Dermis lymphatic vessel endothelial cell (primary cell): ENCODE measurements at places on chromosomes 13 and 19. TPM values are rescaled to one million over a fixed set of nuclear protein-coding genes. Genes with fewer than 3 reads are reported as not detected.

The GEMIN7 gene
- total RNA-seq, result 12.2 and 17.6 TPM in 2 replicates

The SACS gene
- 28.0 and 40.1 TPM in 2 replicates for total RNA-seq

The HNRNPM gene
- total RNA-seq, result 52.8 and 63.1 TPM in 2 replicates

The CD209 gene
- 0.11 and 0.26 TPM in 2 replicates for total RNA-seq

The DAZAP1 gene
- total RNA-seq, result 56.1 and 65.0 TPM in 2 replicates

The CEACAM3 gene
- not detected in 2 replicates for total RNA-seq

The FXYD1 gene
- total RNA-seq, result not detected in 2 replicates

The ATP8B3 gene
- total RNA-seq, result 0.43 and 0.52 TPM in 2 replicates

The ODAD3 gene
- total RNA-seq, result under 0.01 and 0.09 TPM in 2 replicates

The HSPB6 gene
- total RNA-seq, result 0.09 and 0.11 TPM in 2 replicates

The CEACAM7 gene
- 0.33 and 1.9 TPM in 2 replicates for total RNA-seq

The CLN5 gene
- total RNA-seq, result 37.0 and 46.8 TPM in 2 replicates

The CASP14 gene
- total RNA-seq, result not detected in 2 replicates

The COMP gene
- under 0.01 TPM in 1 of 2 replicates, not detected in the other for total RNA-seq

The SRRM5 gene
- total RNA-seq, result under 0.01 TPM in 1 of 2 replicates, not detected in the other

The LYPD5 gene
- total RNA-seq, result 0.22 and 0.43 TPM in 2 replicates

The FBXO27 gene
- 0.52 and 0.76 TPM in 2 replicates for total RNA-seq

The ZNF556 gene
- not detected in 2 replicates for total RNA-seq

The ACER1 gene
- total RNA-seq, result not detected in 2 replicates

The HSPH1 gene
- 32.3 and 41.4 TPM in 2 replicates for total RNA-seq

The MRPL54 gene
- 43.0 and 53.9 TPM in 2 replicates for total RNA-seq

The KCNC3 gene
- 0.33 and 0.43 TPM in 2 replicates for total RNA-seq

The MAP3K10 gene
- total RNA-seq, result 3.7 and 5.5 TPM in 2 replicates

The TBXA2R gene
- total RNA-seq, result 1.8 and 2.6 TPM in 2 replicates

The GRIK5 gene
- total RNA-seq, result not detected in 2 replicates

The BCAM gene
- 16.8 and 21.2 TPM in 2 replicates for total RNA-seq

The CGB1 gene
- not detected in 2 replicates for total RNA-seq

The LINGO3 gene
- total RNA-seq, result not detected in 2 replicates

The FIZ1 gene
- total RNA-seq, result 2.2 and 2.7 TPM in 2 replicates

The AKAP8 gene
- total RNA-seq, result 15.6 and 18.5 TPM in 2 replicates

The TTC9B gene
- not detected in 2 replicates for total RNA-seq

The ZNF667 gene
- 2.1 and 2.3 TPM in 2 replicates for total RNA-seq

The TEX26 gene
- total RNA-seq, result not detected in 2 replicates

The CYP4F11 gene
- total RNA-seq, result not detected in 2 replicates

The ASF1B gene
- total RNA-seq, result 2.8 and 3.6 TPM in 2 replicates

The TMIGD2 gene
- total RNA-seq, result not detected in 2 replicates

The ZNF846 gene
- total RNA-seq, result 3.1 and 3.9 TPM in 2 replicates

The SIGLEC8 gene
- not detected in 2 replicates for total RNA-seq

The PDE4C gene
- total RNA-seq, result 0.09 TPM in 1 of 2 replicates, not detected in the other

The FCAR gene
- total RNA-seq, result not detected in 2 replicates

The MYBPC2 gene
- total RNA-seq, result under 0.01 TPM in 2 replicates

The RFPL4AL1 gene
- not detected in 2 replicates for total RNA-seq

The CRTC1 gene
- total RNA-seq, result 0.65 and 0.86 TPM in 2 replicates

The RUBCNL gene
- 0.17 TPM in 1 of 2 replicates, not detected in the other for total RNA-seq

The BEST2 gene
- total RNA-seq, result not detected in 2 replicates

The PRR19 gene
- 0.22 and 0.26 TPM in 2 replicates for total RNA-seq

The UPF1 gene
- total RNA-seq, result 45.8 and 52.3 TPM in 2 replicates

The SERP2 gene
- 3.0 and 3.3 TPM in 2 replicates for total RNA-seq

The CD37 gene
- not detected in 2 replicates for total RNA-seq

The LGALS14 gene
- not detected in 2 replicates for total RNA-seq

The WTIP gene
- 31.7 and 41.2 TPM in 2 replicates for total RNA-seq

The KIR2DL1 gene
- not detected in 2 replicates for total RNA-seq

The ZNF575 gene
- 0.09 and 0.11 TPM in 2 replicates for total RNA-seq

The SYCN gene
- total RNA-seq, result not detected in 2 replicates

The CARM1 gene
- 16.3 and 18.0 TPM in 2 replicates for total RNA-seq
